ENCODE measurements at places on chromosomes 2 and 18.

DNA sequence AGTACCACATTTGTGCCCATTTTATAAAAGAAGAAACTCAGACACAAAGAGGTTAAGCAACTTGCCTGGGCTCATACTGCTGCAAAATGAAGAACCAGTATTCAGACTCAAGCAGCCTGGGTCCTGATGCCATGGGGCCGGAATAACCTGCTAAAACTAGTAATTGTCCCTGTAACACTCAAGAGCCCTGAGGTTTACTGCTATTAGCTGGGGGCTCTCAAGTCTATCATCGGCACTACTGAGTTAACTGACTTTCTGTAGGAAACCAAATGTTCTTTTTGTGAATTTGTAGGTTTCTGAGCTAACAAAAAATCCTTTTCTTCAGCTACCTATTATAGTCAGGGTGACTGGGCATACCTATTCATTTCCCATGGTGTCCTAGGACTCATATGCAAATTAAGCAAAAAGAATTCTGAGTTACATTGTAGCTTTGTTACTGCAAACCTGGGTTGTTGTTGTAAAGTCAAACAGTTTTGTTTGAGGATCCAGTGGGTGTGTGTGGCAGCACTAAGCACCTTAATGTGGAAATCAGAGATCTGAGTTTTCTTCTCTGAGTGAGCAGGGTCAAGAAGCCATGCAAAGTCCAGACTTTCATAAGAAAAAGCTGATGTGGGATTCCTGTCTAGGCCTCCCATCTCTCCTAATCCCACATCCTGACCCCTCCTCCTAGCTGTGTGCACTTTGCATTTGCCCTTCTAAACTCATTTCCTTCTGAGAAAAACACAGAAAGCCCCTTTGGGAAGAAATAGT is 72.4 kb upstream of the TNP1 start:
- DNase-seq: no peak

- peak; percentile 75 for DNase-seq
Observed at GRCh38 chr2:100721693-100722092, 98.2 kb upstream of the NPAS2 start.

- DNase-seq: no peak
Observed at GRCh38 chr18:13420969-13421686, 202.6 kb downstream of the LDLRAD4 start.

DNA sequence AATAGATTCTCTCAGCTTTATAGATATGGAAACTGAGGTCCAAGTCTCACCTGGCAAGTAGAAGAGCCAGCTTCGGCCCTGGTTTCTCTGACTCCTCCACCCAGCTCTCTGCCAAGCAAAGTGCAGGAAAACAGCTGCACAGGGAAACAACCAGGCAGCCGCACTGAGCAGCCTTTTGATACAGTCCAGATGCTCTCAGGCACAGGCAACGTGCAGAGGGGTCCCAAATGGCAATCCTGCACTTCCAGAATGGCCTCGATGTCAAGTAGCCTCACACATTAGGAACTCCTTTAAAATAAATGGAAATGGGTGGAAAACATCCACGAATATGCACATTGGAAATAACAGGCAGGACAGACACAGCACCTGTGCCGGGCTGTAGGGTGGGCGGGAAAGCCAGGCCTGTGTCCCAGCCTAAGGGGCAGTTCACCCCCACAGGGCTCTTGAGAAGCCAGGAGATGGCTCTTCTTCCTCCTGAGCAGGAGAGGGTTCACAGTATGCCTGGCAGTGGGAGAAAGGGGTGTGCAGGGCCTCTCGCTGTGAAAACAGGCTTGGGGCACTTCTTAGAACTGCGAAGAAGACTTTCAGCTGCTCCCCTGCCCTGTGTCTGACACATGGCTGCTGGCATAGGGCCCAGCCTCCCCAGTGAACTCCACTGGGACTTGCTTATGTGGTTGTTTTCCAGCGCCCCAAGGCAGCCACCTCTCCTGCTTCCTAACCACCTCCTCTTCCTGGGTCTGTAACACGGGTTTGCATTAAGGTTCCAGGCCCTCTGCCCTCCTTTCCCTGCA is 63.9 kb upstream of the TUBA3E start:
- no peak for DNase-seq

DNA sequence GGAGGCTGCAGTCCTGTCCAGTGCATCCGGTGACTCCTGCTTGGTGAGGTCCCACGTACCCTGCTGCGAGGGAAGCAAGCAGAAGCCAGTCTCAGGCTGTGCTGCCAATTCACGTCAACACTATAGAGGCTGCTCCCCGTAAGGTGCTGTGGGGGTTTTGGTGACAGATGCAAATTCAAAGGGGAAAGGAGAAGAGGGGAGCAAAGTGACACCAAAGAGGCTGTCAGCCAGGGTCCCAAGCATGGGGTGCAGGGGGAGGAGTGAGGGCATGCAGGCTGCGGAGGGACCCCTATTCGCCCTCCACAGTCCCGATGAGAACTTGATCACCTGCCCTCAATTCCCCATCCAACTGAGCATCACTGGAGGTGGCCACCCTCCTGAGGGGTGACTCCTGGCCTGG is 179.4 kb upstream of the HS6ST1 start:
- DNase-seq: no peak

DNA sequence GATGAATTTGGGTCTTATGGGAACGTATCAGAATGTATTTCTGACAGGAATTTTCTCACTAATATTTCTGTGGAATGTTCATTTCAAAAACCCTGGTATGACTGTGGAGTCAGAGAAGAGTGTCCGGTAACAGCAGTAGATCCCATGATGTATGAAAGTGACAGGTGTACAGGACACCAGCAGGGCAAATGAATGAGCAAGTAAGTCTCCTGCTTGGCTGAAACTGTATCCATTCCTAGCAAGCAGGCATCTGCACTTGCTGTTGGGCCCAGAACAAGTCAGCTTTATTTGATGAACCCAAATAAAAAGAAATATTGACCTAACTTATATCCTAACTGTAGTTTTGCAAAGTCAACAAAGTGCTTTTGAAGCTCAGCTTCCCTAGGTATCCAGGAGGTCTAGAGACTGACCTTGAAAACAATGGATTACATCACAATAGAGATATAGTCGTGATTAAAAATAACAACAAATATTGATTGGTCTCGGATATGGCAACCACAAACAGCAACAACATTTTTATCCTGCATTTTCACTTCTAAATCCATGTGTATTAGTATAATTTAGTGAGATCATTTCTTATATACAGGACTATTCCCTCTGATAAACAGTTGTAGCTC is 37.6 kb downstream of the NXPH2 start:
- DNase-seq: no peak

- peak; percentile 5 for DNase-seq
Observed at GRCh38 chr2:202442882-202443281, 66.8 kb downstream of the BMPR2 start.

DNA sequence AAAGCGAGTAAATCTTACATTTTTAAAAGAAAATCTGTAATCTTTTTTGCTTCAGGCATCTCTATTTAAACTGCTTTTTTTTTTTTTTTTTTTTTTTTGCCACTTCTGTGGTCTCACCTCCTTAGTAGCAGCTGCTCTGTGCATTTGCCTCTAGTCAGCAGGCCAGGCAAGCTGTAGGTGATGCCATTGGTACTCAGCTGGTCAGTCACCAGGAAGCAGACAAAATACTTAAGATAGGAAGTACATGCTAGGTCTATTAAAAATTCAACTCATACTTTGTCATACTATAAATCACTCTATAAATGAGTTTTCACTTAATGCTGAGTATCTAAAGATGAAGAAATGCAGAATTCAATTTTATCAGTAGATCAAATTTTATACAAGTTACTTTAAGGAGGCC is 83.7 kb downstream of the KYNU start:
- DNase-seq: no peak
